ENCODE measurements at places on chromosomes 5 and 9. TPM values are rescaled to one million over a fixed set of nuclear protein-coding genes. Genes with fewer than 3 reads are reported as not detected.

DNA sequence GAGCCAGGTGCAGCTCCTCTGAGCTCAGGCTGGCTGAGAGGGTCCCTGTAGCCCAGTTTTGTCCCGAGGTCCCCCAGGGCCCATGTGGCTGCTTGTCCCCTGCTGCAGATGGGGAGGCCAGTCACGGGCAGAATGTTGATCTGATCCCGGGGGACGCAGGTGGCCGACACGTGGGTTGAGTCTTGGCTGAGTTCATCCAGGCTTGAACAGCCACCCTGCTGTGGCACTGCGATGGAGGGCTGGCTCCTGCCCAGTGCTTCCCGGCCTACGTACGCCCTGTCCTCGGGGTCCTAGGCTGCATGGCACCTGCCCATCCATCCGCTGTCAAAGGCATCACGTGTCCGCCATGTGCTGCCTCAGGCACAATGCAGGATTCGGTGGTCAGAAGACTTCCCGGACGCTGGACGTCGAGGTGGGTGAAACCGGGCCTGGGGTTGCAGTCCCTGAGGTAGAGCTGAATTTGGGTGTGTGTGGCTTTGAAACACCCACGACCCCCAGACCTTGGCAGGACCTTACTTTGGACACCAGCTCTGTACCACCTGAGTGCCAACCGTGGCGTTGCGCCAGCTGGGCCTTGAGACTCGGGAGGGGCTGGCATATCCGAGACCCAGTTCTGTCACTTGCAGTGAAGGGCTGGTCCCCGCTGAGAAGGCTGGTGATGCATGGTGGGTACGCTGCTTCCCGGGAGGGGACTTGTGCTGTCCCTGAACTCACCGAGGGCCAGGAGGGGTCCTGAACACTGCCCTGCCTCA is 22.3 kb downstream of the RXRA start:
- DNase-seq, result no peak

DNA sequence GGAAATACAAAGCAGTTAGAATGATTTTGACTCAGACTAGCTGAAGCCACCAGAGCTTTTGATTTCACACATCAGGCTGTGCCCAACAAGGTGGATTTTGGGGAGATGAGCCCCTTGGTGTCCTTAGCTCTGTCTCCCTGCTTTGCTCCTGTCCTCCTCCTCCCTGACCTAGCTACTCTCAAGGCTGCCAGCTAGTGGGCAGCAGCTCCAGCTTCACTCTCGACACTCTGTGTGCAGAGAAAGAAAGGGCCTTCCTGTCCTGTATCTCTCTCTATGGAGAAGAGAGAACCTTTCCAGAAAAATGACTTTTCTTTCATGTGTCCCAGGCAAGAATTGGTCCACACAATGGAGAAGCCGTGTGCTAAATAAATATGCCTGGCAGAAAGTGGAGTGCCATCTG is 446.2 kb downstream of the SEMA5A start:
- DNase-seq, result no peak

DNA sequence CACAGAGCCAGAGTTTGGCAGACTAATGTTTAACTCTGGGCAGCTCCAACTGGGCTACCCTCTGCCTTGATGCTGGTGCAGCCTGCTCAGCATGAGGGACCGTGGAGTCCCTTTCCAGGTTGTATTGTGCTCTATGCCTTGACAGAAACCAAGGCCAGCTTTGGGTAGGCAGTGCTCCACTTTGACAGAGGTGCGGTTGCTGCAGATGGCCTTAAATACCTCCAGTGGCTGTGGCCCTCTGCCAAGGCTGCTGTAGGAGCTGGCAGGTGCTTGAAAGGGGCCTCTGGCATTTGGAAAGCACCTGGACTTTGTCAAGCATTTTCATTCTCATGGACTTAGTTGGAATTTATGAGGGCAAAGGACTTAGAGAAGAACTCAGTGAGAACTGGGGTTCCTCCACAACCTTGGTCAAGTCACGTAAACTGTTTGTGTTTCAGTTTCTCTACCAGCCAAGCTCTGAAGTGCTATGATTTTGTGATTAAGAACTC is 249.7 kb upstream of the ZNF462 start:
- no peak for DNase-seq

DNA sequence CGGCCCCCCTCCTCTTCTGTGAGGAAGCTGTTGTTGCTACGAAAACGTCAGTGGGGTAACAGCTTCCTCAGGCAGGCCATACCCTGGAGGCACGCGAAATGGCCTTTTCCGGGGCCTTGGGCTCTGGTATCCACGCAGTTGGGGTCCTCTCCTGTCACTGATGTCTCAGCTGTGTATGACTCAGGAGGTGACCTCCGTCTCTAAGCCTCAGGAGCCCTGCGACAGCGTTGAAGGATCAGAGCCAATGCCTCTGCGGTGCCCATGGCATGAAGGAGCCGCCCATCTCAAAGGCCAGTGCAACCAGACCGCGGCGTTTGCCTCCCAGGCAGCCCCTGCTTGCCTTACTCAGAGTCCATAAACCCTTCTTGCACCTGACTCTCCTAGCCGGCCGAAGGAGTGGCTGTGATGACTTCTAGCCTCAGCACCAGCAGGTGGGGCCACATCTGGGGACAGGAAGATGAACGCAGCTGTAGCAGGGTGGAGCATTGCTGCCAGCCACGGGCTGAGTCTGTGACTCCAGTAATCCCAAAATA is 1.0 kb upstream of the MXD3 start:
- DNase-seq, result peak; percentile 52

GRCh38 chr9:32875242-32875641 is 91.9 kb downstream of the TMEM215 start:
- DNase-seq, result no peak

- no peak for DNase-seq
Measured at GRCh38 chr5:1793301-1793740, 6.3 kb downstream of the MRPL36 start.

ANKRD18B gene
- total RNA-seq, result not detected
